ENCODE measurements at places on chromosomes 6 and 20.

- no peak for DNase-seq
Observed at GRCh38 chr6:156396068-156396771, 381.0 kb upstream of the ARID1B start.

- DNase-seq, result no peak
Observed at GRCh38 chr20:42530855-42531448, 658.8 kb downstream of the PTPRT start.

- DNase-seq, result no peak
Observed at GRCh38 chr6:153108315-153108714, 22.8 kb downstream of the RGS17 start.

DNA sequence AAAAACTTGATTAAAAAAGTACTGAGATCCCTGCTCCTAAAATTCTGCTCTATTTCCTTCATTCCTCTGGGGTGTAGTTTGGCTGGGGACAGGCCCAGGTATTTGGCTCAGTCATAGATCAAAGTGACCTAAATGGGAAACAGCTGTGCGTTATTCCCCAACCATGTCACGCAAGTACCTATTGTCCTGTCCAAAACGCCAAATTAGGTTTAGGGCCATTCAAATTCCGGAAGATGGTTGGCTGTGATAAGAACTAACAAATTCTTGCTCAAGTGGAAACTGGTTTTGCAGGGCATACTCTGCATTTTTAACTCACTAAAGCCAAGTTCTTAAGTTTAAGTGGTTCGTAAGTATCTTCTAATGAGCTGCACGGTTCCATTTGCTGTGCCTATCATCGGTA is 147.6 kb upstream of the TMEM170B start:
- DNase-seq, result no peak

DNA sequence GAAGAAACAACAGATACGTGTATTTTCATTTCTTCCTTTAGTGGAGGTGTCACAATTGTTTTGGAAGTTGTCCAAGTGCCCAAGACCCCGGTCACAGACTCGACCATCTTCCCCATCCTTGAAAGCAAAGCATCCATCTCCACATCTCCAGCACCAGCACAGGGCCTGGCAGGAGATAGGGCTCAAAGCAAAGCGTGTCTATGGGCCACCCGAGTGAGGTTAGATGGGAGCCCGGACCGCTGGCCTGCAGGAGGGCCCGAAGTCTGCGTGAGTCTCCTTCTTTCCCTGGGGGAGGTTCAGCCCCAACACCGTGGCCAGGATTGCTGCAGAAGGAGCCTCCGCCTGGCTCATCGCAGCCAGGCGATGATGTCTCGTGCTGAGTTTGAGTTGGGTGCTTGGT is 83.5 kb upstream of the SULF2 start:
- no peak for DNase-seq

GRCh38 chr20:36454698-36455427 is 86.5 kb upstream of the MYL9 start:
- DNase-seq, result no peak

- DNase-seq, result no peak
Observed at GRCh38 chr6:157412791-157413190, 31.8 kb downstream of the ZDHHC14 start.

- no peak for DNase-seq
Observed at GRCh38 chr6:34574647-34575293, 18.6 kb upstream of the SPDEF start.

DNA sequence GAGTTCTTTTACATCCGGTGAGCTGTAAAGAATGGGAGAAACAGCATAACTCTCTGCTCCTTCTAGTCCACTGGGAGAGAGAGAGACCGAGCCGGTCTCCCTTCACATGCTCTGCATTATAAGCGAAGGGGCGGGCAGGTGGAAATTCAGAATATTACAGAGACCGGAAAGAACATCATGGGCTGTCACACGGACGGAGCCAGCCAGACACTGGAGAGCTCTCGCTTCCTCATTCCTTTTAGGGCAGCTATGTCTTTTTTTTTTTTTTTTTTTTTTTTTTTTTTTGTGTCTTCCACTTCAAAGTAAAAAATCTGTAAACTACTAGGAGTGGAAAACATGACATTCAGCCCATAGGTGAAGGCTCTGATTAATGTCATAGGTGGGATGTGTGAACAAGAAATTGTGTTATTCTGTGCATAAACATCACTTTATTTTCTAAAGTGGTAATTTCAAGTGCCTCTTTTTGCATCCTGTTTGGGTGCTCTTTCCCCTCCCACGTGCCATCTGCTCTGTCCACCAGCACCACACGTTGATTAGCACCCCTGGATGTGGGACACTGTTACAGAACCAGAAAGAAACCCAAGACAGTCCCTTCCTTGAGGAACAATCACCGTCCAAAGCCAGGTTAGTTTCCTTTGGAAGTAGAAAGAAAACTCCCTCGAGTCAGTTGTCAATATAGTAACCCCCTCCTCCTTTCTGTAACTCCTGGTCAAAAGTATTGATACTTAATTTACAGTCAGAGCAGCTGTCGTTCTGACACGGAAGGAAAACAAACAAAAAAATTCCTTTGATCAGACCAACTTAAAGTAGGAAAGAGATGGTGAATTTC is at the start of gene TAGAP:
TSS of gene TAGAP (minus strand) at position 93 of the 829 bp plus-strand sequence. CDS start 845 bp downstream, outside the sequence.
- peak; percentile 81 for DNase-seq

GRCh38 chr6:106913111-106913510 is 61.4 kb downstream of the CD24 start:
- DNase-seq, result no peak

GRCh38 chr6:11711003-11711983 is 67.3 kb downstream of the ADTRP start:
- peak; percentile 40 for DNase-seq

DNA sequence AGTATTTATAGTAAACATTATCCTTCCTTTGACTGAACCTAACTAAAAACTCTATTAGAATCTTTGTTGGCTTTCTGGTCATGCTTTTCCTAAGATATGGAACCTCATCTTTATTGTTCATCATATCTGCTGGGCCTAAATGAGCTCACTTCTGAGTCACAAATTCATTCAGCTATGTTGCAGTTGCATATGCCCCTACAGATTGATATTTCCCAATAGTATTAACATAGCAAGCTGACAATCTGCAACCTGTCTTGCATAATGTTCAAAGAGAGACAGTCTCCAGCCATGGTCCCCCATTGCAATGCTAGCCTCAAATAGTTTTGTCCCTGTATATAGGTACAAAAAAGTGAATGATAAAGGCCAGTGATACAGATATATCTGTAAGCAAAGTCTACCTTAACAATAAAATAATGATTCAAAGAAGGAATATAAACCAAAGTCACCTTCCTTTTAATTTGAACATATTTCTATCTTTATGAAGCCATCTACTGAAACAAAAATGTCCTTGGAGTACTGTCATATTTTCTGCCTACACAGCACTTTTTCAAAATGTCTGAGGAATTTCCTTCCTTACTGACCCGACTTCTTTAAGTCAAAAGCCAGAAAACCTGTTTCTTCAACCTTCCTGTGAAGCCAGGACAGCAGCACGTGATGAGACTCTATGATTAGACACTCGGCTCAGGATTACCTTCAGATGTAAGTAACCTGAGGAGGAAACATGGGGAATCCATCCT is 140.7 kb downstream of the UBE3D start:
- no peak for DNase-seq

- no peak for DNase-seq
Observed at GRCh38 chr6:110456694-110457093, 19.7 kb downstream of the SLC22A16 start.

GRCh38 chr6:18323935-18324705 is 59.8 kb upstream of the DEK start:
- no peak for DNase-seq

GRCh38 chr6:168243812-168244376 is 75.7 kb downstream of the DACT2 start:
- DNase-seq, result no peak

DNA sequence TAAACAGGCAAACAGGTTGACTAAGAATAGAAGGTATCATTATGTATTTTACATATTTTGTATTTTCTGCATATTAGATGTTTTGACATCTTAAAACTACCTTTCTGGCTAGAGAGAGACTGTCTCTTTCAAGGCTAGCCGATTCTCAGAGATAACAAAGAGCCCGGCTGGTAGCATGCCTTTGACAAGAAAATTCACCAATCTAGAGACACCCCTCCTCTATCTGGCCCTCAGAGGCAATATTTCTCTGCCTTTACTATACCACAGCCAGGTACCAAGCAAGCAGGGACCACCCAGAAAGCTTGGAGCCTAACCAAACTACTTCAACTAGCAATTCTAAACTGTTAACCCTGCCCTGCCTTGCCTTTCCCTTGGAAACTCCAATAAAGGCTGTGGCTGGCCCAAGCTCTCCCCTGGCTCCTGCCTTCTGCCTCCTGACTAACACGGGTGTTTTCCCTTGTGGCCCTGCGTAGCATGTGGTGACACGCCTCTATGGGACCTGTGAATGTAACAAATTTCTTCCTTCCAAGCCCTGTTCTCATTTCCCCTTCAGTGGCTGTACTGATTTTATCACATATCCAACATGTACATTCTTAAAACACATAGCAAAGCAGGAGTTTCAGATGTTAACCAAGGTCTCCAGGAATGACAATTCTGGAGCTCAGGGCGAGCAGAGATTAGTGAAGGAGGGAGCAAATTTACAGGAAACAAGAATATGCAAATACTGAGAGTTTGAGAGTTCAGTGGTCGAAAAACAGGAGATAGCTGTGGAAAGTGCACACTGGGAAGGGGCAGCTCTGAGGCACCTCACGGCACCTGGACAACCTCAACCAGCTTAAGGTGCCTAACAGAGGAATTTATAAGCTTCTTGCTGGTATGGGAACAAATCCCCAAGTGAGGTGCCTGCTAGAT is 120.8 kb downstream of the BACH2 start:
- peak; percentile 54 for DNase-seq

GRCh38 chr6:63272397-63272796 is 47.4 kb downstream of the LGSN start:
- DNase-seq, result no peak

GRCh38 chr6:53984163-53984562 is 127.1 kb upstream of the MLIP start:
- no peak for DNase-seq

DNA sequence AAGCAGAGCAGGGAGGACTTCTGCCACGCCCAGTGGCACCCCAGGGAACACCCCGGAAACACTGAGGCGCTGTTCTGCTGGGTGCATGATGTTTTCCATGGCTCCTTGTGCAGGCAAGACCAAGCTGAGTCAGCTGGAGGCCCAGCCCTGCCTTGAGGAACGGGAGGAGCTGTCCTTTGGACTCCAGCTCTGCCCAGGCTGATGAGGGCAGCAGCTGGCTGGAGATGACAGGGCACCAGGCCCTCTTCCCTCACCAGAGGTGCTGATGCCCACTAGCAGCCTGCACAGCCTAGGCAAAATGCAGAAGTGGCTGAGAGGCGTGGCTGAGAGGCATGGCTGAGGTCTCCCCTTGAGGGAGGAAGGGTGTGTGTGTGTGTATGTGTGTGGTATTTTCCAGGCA is 2.4 kb downstream of the C6orf132 start:
- DNase-seq, result no peak

GRCh38 chr20:21707999-21708737 is 2.7 kb downstream of the PAX1 start:
- no peak for DNase-seq

DNA sequence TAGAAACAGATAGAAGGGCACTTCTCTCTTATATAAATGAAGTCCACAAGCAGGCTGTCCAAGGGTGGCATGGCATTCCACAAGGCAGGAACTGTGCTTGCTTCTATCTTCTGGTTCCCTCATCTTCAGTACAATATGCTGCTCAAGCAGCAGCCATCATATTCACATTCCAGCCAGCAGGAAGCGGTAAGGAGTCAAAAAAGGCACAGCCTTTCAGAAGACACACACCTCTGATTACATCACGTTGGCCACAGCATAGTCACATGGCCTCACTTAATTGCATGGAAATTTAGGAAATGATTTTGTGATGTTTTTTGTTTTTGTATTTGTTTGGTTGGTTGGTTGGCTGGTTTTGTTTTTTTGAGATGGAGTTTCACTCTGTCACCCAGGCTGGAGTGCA is 19.0 kb downstream of the REM1 start:
- no peak for DNase-seq

- peak; percentile 58 for DNase-seq
Observed at GRCh38 chr6:43269273-43270007, 26.2 kb downstream of the TTBK1 start.

- no peak for DNase-seq
Observed at GRCh38 chr6:116419069-116419786, 41.9 kb upstream of the CALHM6 start.

GRCh38 chr6:44233567-44234100 is 10.2 kb downstream of the SLC29A1 start:
- no peak for DNase-seq

GRCh38 chr6:88045521-88046136 is 2.0 kb upstream of the SPACA1 start:
- no peak for DNase-seq

DNA sequence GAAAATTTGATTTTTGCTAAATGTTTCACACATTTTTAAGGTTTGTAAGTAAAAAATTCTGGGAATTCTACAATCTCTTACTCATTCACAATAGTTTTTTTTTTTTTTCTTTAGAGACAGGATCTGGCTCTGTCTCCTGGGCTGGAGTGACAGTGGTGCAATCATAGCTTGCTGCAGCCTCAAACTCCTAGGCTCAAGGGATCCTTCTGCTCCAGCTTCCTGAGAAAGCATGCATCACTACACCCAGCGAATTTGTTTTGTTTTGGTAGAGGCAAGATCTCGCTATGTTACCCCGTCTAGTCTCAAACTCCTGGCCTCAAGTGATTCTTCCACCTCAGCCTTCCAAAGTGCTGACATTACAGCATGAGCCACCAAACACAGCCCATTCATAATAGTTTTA is 232.8 kb downstream of the GJA1 start:
- no peak for DNase-seq

DNA sequence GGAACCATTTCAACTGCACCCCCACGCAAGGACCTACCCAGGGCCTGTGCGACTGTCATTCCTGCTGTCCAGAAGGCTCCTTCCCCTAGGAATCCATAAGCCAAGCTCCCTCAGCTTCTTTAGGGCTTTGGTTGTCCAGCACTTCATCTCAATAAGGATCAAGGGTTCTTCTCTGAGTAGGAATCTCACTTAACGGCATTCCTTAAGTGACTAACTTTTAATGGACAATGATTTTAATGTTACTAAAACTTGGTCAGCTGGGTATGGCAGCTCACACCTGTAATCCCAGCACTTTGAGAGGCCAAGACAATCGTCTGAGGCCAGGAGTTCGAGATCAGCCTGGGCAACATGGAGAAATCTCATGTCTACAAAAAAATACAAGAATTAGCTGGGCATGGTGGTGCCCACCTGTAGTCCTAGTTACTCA is 13.4 kb downstream of the UBE2V1 start:
- no peak for DNase-seq

- no peak for DNase-seq
Observed at GRCh38 chr6:40042232-40042631, 108.0 kb upstream of the MOCS1 start.
